Germinal center (tissue), 1 donor: ENCODE measurements at places on chromosomes 3 and 15.

DNA sequence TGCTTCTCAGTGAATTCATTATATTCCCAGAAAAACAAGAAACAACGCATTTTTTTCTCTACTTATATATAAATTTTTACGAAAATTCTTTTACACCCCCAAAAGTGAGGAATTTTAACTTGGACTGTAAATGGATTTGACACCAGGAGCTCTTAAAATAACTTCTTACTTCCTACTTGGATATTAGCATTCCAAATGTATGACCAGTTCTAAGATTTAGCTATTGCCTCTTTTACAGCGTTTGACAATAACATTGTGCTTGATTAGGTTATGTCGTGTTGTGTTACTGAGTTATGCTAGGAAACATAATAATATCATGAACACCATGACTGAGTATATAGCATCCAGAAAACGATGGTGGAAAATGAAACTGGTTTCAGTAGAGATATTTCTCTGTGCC is 177.0 kb downstream of the CNTN6 start:
- no peak for DNase-seq

- no peak for DNase-seq
Measured at GRCh38 chr15:74315626-74316025, 51.8 kb downstream of the CYP11A1 start.

DNA sequence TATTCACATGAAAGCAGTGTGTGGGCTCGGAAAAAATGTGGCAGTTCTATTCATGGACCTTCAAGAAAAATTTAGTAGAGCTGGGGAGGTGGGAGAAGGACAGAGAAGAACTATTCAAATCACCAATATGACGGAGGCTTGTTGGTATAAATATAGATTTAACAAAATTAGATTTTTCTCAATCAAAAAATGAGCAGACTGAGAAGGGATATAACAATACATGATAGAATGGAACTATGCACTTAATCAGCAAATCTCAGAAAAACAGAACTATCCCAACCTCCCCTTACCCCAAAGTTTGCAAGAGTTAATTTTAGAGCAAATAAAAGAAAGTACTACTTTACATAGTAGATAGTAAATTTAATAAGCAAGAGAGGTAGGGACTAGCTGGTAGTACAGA is 194.6 kb upstream of the BCL6 start:
- DNase-seq = no peak

DNA sequence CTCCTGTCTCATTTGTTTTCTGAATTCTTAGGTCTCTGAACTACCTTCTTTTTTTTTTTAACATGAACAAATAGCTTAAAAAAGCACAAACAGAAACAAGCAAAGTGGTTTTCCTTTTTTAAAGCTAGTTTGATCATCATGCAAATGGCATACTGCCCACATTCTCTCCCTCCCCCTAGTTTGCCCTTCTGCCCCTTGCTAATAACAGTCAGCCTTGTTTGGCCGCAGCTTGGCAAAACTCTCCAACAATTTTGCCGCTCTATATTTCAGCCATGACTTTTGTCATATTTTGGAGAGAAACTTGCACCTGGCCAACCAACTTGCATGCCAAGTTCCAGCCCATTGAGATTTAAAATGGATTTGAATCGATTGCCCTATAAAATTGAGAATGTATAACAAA is 666.0 kb upstream of the NR2F2 start:
- no peak for DNase-seq
